ENCODE measurements at places on chromosomes 7 and 10. TPM values are rescaled to one million over a fixed set of nuclear protein-coding genes. Genes with fewer than 3 reads are reported as not detected.
A peak's percentile ranks its signal among the peaks of the same experiment; 100 is the strongest.

The IFIT3 gene
- total RNA-seq, result 24.2 TPM

The FAM3C gene
- total RNA-seq, result 44.8 TPM

GRCh38 chr10:98307916-98308541 lies 40.0 kb upstream of the LOXL4 start:
- DNase-seq, result no peak

- DNase-seq, result no peak
Measured at GRCh38 chr10:30111340-30112022, 52.1 kb upstream of the JCAD start.

- DNase-seq, result peak; percentile 53
Measured at GRCh38 chr7:131657881-131658280, 101.5 kb upstream of the PODXL start.

- DNase-seq, result no peak
Measured at GRCh38 chr7:2670720-2671391, 17.1 kb upstream of the AMZ1 start.

GRCh38 chr7:128259131-128260061 lies 18.3 kb downstream of the LEP start:
- peak; percentile 85 for DNase-seq

DNA sequence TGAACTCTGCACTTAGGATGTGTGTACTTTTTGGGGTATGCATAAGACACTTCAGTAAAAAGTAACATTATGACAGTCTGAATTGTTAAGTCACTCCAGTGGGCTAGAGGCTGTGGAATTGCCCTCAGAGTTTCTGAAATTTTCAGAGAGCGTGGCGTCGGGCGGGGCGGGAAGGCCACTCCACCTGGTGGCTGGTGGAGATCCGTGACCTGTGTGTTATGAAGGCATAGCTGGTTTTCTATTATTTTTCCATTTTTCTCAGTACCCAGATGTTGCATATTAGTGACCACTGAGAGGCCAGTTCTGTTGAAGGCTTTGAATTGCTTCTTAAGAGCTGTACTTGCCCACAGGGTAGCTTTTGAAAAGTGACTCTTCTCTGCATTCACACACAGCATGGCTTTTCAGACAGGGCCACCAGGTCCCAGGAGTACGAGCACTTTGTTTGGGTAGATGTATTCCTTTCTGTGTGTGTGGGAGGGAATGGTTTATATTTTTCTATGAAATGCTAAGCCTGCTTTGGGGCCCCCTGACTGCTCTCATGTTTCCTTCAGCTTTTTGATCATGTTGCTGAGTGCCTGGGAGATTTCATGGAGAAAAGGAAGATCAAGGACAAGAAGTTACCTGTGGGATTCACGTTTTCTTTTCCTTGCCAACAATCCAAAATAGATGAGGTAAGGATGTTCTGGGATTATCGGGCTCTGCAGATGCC lies 52.3 kb downstream of the TACR2 start:
- no peak for DNase-seq
